CD4-positive, alpha-beta T cell treated with Interleukin-17A for 1 hour (primary cell): ENCODE measurements at places on chromosomes 7 and 10.
A peak's percentile ranks its signal among the peaks of the same experiment; 100 is the strongest.

DNA sequence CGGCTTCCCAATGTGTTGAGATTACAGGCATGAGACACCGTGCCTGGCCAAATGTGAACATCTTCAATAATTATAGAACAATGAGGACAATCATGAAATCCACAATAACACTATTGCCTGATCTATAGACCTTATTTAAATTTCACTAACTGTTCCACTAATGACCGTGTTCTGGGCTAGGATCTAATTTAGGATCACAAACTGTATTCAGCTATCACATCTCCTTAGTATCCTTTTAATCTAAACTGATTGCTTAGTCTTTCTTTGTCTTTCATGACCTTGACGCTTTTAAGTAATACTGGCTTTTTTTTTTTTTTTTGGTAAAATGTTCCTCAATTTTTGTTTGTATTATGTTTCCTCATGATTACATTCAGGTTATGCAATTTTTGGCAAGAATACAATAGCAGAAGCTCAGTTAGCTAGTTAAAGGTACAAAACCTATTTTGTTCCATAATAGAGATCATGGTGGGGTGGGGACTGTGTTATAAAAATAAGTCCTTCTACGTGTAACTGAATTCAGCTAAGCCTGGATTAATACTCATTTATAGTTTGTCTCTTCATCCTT lies 158.4 kb downstream of the AOAH start:
- no peak for DNase-seq

GRCh38 chr10:50216894-50217293 lies 34.4 kb downstream of the ASAH2 start:
- no peak for DNase-seq

- DNase-seq: peak; percentile 50
These were observed 83.9 kb upstream of the PDLIM1 start for GRCh38 chr10:95374597-95375209.

GRCh38 chr7:48962821-48963505 lies 38.6 kb downstream of the CDC14C start:
- no peak for DNase-seq

- peak; percentile 91 for DNase-seq
These were observed 40.0 kb downstream of the HK1 start for GRCh38 chr10:69318106-69318866.

DNA sequence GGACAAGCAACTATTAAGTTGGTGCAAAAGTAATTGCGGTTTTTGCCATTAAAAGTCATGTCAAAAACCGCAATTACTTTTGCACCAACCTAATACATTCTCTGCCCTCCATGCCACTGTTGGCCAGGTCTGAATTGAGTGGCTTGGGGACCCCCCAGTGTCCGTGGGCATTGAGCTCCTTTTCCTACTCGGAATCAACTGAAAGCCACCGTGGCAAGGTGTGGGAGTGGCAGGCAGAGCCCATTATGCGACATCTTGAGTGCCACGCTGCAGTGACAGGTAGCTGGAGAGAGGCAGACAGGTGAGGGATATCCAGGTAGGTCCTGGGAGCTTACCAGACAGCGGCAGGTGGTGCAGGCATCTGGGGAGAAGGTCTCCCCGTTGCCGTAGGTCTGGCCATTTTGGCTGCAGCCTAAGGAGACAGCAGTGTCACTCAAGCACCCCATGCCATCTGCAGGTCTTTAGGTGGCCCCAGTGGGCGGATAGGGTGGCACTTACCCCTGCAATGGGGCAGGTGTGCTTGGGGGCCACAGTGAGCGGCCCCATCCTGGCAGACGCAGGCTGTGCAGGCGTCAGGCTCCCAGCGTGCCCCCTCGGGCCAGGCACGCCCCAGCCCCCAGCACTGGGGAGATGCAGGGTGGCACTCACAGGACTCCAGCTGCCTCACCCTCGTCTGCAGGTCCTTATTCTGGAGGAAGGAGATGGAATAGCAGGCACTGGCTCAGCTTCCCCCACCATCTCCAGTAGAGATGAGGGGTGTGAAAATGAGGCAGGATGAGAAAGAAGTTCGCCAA lies 3.5 kb downstream of the KCP start:
- no peak for DNase-seq

- DNase-seq: no peak
These were observed 65.0 kb downstream of the INPP5A start for GRCh38 chr10:132602614-132603013.

DNA sequence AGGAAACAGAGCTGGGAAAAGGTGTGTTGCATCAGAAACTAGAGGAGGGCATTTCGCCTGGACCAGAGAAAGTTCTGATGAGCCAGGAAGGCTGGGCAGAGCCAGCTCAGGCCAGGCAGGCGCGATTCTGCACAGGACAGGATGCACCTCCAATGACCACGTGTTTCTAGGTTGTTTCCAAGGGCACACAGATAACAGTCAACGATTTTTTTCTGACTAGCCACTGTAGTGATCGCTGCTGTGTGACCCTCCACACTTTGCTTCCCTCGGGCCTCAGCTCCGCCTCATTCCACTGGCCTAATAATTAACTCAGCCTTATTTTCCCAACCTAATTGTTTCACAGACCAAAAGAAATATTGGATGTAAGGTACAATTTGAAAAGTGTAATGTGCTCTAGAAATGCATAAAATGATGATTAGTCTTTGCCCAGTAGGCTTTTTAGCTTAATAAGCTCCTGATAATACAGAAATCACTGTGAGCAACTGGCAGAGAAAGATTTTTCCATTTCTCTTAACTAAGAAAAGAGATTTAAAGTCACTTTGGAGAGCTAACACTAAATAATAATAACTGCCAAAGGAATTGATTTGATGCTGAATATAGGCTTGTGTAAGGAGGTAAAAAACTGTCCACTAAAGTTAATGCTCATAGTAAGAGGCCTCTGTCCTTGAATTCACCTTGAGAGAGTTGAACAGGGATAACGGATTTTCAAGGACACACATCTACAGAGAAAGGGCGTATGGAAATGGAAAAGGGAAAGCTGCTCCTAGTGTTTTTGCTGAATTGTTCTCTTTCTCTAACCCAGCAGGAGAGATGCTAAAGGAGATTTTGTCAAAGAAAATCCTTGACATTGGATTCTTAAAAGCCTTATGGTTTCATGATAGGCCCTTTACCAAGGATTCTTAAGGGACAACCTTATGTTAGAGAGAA lies 291.0 kb upstream of the C7orf33 start:
- DNase-seq: no peak

DNA sequence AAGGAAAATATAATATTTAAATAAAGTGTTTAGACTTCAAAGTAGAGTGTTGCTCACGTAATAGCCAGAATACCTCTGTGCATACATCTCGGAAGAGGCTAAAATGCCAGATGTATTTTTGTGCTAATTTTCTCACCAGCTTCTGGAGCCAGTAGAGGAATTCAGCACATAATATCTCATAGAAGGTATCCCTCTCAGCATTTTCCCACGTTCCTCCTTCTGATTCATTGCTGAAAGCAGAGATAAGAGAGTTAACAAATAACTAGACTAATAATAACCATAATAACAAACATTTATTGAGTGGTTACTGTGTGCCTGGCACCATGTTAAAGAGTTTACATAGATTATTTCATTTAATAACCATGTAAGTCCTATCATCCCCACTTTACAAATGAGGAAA lies 123.6 kb downstream of the VTI1A start:
- DNase-seq: no peak

DNA sequence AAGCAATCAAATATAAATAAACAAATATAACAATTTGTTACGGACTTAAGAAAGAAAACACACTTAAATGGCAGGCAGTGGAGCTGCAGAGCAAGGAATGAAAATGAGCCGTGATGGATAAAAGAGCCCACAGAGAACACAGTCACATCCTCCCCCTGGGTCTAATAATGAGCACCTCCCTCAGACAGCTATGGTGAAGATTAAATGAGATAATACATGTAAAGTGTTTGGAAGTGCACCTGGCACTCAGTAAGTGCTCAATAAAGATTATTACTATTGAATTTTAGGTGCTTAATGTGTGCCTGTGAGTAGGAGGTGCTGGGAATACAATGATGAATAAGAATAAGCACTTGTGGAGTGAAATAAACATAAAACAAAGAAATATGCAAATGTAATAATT lies 49.1 kb upstream of the CABCOCO1 start:
- no peak for DNase-seq

GRCh38 chr10:6642876-6643275 lies 62.8 kb upstream of the PRKCQ start:
- peak; percentile 13 for DNase-seq

GRCh38 chr7:123784263-123784662 lies 35.5 kb upstream of the WASL start:
- no peak for DNase-seq

DNA sequence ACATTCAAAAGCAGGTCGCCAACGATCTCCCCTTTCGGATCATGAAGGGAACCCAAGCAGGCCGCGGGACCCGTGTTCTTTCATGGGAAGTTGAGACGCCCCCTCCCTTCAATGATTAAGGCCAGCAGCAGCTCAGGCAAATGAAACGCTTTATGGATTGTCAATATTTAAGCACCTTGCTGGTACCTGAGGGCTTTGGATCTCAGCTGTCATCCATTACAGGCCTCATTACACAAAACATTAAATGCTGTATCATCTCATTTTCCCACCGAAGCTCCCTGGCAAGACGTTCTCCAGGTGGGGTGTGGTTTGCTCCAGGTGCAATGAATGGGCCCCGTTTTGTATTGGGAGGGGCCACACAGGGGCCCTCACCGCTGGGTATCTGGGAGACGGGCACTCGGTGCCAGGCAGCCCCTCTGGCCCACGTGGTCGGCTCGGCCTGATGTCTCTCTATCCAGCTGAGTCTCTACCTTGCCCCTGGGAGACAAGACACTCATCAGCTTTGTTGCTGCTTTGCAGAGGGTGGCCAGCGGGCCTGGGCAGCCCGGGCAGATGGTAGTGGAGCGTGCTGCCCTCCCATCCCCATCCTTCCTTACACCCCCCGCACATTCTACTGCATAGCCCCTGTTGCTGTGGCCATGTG lies 456.1 kb upstream of the FOXK1 start:
- DNase-seq: no peak
